Panc1 (cell line): ENCODE measurements at places on chromosomes 2 and 18. TPM values are rescaled to one million over a fixed set of nuclear protein-coding genes. Genes with fewer than 3 reads are reported as not detected.

DNA sequence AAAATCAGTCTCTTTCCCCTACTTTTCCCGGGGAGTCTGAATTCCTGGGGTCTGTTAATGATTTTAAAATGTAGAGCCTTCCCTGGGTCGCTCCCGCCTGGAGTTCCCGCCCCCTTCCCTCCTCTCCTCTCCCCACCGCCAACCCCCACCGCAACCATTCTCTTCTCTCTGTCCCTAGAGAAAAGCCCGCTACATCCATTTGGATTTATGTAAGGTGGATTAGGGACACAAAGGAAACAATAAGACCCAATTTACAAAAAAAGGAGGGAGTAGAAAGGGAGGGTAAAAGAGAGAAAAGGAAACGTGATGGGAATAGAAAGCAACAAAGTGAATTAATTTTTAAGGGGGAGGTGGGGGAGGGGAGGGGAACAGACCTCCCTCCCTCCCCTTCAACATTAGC lies 2.2 kb downstream of the EPHA4 start:
- no peak for DNase-seq

DNA sequence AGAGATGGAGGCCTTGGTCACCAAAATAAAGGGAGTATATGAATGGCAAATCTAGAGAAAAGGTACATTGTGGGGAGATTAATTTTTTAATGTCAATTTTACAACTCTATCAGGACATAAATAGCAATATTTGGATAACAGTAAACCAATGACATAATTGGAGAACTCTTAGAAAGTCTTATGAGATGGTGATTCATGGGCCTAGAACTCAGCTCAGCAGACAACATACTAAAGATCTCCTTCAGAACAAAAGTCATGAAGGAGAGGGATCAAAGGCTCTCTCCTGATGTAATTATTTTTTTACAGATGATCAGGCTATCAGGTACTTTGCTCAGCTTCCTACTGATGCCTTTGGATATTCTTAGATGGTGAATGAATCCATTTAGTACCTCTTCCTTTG lies 90.0 kb downstream of the CRACDL start:
- no peak for DNase-seq

Gene HDAC4
- 40.1 TPM for total RNA-seq

- no peak for DNase-seq
Observed at GRCh38 chr18:49632588-49632987, 70.7 kb downstream of the LIPG start.

DNA sequence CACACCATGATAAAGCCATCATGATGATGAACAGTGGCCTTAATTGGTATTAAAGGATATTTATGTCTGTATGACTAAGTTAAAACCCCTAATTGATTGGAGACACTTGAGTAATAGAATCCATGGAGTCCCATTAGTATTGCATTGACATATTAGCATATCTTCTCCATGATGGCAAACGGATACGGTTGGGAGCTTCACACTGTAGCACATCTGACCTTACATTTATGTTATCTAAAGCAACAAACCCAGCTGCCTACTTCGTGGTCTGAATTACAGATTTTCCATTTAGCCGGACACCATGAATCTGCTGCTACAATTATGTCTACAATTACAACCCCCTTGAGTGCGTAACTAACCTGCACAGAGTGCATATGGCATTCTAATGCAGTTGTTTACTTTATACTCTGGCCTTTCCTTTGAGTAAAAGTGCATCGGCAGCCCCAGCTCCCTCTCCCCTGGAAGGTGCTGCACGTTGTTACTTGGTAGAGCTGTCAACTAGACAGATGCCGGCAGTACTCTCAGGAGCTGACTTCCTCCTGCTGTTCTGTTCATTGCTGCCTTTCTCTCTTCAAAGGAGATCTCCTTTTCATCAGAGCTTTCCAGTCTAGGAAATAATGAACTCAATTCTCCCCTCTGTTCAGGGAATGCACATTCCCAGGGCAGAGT lies 92.1 kb downstream of the LRRC30 start:
- DNase-seq = no peak

Gene PAX8
- total RNA-seq = 0.15 TPM

GRCh38 chr18:21184396-21184996 lies 57.5 kb upstream of the GREB1L start:
- DNase-seq = no peak

- DNase-seq = no peak
Observed at GRCh38 chr2:24898122-24899109, 21.6 kb downstream of the ADCY3 start.

Gene CFC1
- not detected for total RNA-seq

Gene SFTPB
- 5.6 TPM for total RNA-seq

Gene SRD5A2
- total RNA-seq = not detected

DNA sequence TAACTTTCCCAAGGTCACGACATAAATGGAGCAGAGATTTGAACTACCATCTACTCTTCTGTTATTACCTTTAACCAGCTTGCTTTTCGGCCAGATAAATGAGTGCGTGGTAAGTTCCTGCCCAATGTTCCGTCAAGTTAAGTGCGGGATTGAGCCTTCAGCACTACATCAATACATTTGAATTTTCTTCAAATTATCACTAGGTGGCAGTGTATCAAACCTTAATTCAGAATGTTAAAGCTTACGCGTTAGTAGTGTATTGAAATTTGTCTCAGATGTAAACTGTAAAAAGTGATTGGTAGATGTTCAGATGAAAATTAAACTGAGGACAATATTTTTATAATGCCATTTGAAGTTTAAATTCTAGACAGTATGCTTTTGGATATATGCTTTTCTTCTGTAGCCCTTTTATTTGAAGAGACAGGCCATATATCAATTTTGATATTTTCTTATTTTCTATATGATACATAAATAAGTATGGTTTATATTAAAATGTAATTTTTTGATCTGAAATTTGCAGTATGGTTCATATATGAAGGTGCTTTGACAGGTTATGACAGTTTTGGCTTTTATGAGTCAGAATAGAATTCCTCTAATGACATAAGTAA lies 681.3 kb downstream of the ADCYAP1 start:
- DNase-seq = no peak

DNA sequence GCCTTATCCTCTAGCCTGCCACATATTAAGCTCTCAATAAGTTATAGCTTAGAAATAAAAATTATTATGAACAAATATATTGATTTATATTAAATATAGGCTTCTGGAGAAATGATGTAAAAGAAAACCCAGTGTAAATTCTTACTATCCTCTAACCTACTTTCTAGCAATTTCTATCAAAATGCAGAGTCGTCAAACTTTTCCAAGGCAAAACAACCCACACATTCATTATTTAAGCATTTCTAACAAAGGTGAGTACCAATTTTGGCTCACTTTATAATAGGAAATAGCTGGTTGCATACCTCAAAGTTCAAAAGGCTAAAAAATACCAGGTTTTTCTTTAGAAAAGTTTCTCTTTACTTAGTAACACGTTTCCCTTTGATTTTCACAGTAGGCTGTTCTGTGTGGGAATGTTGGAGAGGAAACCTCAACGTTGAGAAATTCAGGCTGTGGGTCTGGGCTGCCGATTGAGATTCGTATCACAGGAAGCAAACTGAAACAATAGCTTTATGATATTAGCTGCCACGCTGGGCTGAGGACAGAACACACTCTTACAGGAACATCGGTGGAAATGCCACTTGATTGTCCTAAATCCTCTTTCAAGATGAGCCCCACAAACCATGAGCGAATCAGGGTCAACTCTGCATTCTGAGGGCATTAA lies 53.0 kb downstream of the EPAS1 start:
- DNase-seq = no peak

Gene HK2
- total RNA-seq = 1.7 TPM

Gene ODC1
- 159 TPM for total RNA-seq

GRCh38 chr2:193279361-193279760 lies 1084.6 kb upstream of the TMEFF2 start:
- DNase-seq = no peak

Gene SERPINB13
- not detected for total RNA-seq

GRCh38 chr2:157684940-157685466 lies 56.3 kb upstream of the ACVR1C start:
- DNase-seq = no peak

Gene SH2D6
- 3.3 TPM for total RNA-seq

DNA sequence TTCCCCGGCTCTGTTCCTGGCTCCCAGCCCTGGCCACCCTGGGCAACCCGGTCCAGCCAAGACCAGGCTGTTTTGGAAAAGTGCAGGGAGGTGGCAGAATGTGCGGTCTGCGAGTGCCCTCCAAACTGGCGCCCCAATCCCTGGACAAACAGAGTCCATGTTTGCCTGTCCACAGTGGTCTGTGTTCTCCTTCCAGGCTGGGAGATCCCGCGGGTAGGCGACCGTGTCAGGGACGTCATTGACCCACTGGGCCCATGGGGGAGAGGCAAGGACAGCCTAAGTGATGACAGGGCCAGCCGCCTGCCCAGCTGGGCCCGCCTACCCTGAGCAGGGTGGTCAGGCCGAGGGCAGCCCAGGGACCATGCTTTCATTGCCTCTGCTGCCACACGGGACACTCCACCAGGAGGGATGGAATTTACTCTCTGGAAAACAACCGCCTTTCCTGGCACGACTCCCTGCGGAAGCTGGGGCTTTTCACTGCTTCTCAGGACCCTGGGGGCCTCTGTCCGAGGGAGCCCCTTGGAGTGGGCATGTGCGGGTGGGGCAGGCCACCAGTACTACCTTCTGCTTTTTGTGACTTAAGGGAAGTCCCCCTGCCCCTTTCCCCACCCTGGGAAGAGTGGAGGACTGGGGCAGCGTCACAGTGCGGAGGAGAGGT lies 20.1 kb downstream of the CYP26B1 start:
- no peak for DNase-seq

DNA sequence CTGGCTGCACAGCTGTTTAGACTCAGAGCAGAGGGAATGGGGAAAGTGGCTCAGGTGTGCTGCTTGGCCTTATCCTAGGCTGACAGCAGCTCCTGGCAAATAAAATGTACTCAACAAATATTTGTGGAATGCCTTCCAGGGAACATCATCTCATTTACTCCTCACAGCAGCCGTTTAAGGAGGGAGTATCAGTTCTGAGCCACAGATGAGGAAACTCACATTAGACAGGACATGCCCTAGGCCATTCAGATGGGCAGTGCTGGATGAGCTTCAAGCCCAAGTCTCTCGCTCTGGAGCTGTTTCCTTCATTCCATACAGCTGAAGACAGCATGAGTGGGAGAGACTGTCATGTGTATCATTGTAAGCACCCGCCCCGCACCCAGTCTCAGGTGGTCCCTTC lies 129.6 kb upstream of the CNGA3 start:
- no peak for DNase-seq

Gene CHAC2
- 7.6 TPM for total RNA-seq

DNA sequence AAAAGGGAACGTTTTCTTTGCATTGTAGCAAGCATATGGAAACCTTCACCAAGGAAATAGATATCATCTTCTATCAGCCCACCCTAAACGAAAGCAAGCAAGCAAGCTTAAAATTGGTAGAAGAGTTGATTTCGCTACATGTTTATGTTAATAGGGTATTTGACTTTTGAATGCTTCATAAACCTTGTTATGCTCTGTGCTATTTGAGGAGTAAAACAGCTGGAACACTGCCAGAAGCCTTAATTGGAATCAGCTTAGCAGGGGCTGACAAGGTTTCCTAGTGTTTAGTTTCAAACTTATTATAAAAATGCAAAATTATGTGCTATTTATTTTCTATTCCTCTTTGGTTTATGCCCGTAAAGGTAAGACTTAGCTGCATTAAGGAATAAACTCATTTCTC lies 70.6 kb upstream of the LINC00305 start:
- DNase-seq = no peak

Gene CD8B2
- not detected for total RNA-seq

DNA sequence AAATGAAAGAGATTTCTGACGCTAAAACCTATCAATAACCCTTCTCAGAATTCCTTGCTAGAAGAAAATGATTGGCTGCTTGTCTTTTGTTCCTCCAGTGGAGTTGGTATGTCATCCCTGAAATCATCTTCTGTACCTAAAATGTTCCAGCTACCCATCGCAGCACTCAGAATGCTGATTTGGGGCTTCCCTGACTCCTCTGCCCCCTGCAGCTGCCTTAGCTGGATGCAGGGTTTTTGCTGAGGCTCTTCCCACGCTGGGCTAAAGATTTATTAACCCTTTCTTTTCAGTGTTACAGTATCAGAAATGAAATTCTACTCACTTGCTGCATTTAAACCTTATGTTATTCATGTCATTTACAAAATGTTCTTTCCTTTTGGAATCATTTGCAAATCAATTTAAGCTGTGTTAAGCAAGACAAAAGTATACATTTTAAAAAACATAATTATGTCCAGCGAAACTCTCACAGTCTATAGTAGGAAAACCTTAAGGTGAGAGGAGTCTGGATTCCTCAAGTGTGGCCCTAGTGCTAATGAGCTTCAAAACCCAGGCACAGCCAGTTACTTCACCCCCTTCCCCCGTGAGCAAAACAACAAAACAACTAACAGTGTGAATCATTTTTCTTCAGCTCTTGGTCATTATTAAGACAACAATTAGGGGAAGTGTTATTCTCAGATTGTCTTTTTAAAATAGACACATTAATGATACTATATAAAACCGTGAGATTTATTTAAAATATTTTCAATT lies 32.8 kb downstream of the PKP4 start:
- DNase-seq = no peak

GRCh38 chr2:88770016-88770415 lies 78.5 kb downstream of the RPIA start:
- DNase-seq = no peak

GRCh38 chr18:42801706-42802105 lies 313.8 kb downstream of the RIT2 start:
- DNase-seq = no peak

Gene TRIM43
- total RNA-seq = not detected

DNA sequence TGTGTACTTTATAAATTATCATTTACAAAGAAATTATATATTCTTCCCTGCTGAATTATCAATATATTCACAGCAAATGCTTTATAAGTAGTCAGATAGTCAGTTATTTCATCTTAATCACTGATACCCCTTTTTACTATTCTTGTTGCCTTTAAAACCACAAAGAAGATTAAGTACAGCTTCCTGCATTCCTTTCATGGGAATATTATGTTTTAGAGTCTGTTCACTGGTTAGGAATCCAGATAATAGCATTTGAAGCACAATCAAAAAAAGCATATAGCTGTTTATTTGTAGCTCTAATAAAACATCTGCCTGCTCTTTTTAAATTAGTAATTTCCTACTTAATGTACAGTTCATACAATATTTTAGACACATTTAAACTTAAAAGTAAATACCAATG lies 508.9 kb downstream of the FBXO15 start:
- DNase-seq = no peak

DNA sequence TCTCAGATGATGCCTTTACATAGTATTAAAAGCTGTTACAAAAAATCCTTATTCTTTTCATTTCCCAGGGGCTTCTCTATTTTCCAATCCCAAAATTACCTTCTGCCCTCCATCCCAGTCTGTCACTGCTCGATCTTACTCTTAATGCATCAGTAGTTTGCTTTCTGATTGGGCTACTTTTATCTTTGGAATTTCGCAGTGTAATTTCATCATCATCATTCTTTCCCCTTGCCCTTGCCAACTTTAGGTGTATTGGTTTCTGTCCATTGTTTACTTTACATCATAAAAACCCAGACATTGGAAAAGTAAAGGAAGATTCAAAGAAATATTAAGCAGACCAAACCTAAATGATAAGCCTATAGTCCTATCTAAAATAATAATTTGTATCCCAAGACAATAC lies 457.2 kb downstream of the PIK3C3 start:
- no peak for DNase-seq
